Gastrocnemius medialis (tissue), 4 donors: ENCODE measurements at places on chromosomes 16 and 17.

GRCh38 chr16:22272870-22273650 lies 24.1 kb upstream of the POLR3E start:
- no peak for DNase-seq

DNA sequence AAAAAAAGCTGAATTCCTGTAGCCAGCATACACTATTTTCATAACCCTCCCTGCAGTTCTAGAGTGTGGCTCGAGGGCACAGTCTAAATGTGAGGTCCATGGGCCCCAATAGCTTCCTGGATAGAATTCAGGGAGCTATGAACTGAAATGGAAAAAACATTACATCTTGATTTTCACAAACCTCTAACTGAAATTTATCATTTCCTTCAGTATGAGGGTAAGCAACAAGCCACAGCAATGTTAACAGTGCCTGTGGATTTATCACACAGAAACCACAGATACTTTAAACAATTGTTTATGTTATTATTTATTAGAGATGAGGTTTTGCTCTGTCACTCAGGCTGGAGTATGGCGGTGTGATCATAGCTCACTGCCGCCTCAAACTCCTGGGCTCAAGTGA lies 18.2 kb downstream of the TMEM92 start:
- DNase-seq = no peak

DNA sequence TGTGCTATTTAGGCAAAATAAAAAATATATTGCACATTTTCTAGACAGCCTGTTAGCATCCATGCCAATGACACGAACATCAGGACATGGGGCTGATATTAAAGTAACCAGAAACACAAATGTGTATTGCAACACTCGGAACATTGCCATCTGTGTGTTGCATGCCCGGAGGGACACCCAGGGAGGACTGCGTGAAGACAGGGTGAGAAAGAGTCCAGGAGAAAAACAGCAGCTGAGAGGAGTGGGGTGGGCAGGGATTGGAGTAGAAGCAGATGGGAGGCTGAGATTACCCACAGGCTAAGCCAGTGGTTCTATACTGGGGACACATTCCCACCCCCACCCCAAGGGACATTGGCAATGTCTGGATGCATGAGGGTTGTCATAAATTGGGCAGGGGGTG lies 114.8 kb downstream of the GRIN2A start:
- DNase-seq = no peak

GRCh38 chr17:79064026-79064425 lies 10.6 kb upstream of the ENGASE start:
- no peak for DNase-seq

DNA sequence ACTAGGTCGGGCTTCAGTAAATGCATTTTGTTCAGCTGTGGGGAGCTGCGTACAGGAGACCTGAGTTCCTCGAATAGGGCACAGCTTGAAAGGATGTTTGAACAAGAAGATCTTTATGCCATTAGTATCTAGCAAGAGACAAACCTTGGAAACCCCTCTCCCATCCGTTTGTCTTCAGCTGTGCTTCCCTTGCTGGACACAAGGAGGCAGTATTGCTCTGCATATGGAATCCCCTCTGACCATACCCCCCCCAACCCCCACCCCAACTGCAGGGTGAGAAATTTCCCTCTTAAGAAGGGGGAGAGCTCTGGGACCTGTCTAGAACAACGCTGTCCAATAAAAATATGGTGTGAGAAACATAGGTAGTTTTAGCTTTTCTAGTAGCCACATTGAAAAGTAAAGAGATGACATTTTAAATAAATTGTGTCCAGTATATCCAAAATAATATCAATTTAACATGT lies 1.6 kb downstream of the MRM1 start:
- DNase-seq = no peak

GRCh38 chr17:42342242-42343008 lies 45.8 kb downstream of the STAT3 start:
- DNase-seq = no peak

DNA sequence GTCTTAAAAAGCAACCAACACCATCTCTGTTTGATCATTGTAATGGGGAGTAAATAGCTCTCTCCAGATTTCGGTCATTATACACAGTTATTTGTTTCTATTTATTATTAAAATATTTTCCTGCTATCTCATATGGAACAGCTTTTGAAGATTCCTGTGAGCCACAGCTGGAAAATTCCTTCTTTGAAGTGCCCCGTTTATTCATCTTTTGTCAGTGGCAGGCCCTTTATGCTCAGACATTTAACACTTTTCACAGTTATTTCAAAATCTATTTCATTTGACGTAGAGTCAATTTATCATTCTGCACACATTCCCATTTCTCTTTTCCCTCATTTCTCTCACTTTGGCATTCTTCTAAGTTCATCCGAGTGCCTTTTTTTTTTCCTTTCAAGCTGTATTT lies 245.9 kb upstream of the ELAC2 start:
- no peak for DNase-seq

GRCh38 chr17:2602597-2603017 lies 9.2 kb downstream of the PAFAH1B1 start:
- DNase-seq = no peak

DNA sequence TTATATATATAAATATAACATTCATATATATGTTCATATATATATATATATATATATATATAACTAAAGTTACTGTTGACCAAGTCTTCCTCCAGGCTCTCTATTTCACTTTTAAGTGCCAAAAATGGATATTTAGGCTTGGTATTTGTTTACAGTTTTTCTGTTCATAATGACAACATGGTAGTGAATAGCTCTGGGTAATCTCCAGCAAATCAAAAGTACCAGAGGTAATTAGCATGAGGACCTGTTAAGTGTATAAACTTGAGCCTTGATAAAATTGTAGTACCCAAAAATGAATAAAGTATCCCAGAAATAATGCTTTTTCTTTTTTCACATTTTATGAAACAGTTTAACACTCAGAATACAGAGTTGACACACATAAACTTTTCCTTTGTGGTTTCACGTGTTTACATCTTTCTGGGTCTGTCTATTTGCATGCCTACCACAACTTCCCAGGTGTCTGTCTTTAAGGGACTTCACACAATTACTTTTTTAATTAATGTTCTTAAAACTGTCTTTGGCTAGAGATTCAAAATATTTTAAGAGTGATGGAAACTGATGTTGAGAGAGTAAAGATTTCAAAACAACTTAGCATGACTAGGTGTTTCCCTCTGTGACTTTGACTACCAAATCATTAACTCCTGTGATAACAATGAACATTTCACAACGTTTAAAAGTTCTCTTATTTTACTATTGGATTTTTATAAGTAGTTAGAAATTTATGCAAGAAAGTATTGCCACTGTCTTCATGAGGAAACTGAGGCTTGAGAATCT lies 47.9 kb downstream of the RABEP1 start:
- no peak for DNase-seq

- DNase-seq = no peak
Measured at GRCh38 chr16:23383881-23384280, 69.1 kb downstream of the COG7 start.

- no peak for DNase-seq
Measured at GRCh38 chr17:31787857-31788570, 71.0 kb downstream of the COPRS start.

DNA sequence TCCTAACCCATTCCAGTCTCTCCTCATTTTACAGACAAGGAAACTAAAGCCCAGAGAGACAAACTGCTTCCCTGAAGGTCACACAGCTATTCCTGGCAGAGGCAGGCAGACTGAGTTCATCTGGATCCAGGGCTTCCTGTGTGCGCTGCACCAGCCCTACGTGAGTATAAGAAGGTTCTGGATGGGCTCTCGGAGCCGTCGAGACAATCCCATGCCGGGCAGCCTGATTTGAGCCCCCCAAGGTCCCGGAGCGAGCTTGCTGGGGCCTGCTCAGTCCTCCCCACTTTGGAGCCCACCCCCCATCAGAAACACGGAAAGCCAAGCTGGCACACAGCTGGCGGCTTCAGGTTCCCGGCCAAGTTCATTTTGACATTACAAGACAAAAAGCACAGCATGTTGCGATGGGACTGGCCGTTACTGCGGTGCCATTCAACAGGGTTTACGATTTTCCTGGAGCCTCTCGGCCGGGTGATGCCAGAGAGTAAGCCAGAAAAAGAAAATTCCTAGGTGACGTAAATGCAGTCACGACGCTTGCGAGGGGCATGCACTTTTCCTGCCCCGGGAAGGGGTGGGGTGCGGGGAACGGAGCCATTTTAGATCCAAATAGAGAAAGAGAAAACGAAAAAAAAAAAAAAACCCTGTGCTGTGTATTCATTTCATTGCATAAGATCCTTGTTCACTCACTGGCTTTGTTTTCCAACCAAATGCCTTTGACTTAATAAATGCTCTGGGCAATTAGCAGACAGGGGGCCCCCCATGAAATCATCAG lies 167.1 kb upstream of the FOXF1 start:
- DNase-seq = no peak

DNA sequence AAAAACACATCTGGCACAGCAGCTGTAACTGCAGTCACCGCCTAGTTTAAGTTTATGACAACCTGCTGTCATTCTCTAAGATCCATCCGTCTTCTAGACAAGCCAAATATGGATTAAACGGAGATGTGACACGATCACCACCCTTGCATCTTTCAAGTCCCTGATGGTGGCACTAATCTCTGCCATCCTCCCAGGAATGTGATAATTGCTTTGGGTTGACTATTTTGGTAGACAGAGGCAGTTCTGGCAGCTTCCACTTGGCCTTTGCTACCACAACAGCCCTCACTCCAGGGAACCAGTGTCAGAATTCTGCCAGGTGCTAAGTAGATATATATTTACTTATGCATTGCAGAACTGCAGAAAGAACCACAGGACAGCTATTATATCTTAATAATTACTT lies 81.3 kb downstream of the ADCY9 start:
- no peak for DNase-seq
